ENCODE measurements at places on chromosomes 1 and 21.
A peak's percentile ranks its signal among the peaks of the same experiment; 100 is the strongest.

GRCh38 chr1:170721621-170722020 is 57.7 kb downstream of the PRRX1 start:
- DNase-seq, result no peak

- no peak for DNase-seq
These were observed 4.4 kb upstream of the WDR64 start for GRCh38 chr1:241647658-241648057.

GRCh38 chr1:89383185-89383584 is 19.3 kb downstream of the GBP6 start:
- DNase-seq, result no peak

DNA sequence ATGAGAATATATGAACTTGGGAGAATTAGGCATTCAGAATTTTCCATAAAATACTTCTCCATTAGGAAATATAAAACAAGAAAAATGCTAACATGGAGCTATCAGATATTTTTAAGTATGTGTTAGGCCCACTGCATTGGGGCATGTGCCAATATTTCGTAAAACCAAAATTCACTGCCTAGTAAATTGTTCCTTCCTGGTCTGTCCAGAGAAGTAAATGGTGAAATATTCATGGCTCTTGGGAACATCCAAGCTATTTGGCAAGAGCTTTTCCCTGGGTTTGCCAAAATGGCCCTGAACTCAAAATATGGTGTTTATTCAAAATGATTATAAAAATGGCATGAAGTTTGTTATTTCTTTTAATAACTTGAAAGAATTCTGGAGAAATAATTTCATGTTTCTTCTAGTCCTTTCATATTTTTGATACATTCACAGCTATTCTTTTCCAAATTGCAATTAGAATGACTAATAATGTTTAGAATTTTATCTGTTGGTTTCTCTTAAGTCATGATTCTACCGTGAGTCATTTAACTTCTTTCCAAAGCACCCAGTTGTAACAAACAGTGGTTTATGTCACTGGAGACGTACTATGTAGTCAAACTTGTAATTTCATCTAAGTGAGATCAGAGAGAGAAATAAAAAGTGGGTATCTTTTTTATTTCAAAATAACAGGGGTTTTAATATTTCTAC is 25.7 kb upstream of the SLC19A2 start:
- peak; percentile 72 for DNase-seq

- no peak for DNase-seq
These were observed 5.6 kb upstream of the PTCH2 start for GRCh38 chr1:44848456-44849181.

- DNase-seq, result peak; percentile 57
These were observed 100.2 kb downstream of the DPYD start for GRCh38 chr1:97820470-97821188.

DNA sequence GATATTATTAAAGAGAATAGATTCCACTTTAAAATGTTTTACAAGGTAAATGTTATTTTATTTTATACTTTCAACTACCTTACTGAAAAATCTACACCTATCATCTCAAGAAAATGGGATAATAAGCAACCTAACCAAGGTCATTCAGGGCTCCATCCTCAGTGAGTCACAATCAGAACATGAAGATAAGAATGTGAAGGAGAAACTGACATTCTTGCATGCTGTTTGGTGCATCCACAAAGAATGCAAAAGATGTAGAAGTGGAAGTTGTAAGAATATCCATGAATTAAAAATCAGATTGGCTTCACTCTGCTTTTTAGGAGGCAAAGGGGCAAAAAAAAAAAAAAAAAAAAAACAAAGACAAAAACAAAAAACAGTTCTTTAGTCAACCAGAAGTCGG is 6.5 kb downstream of the WARS2 start:
- DNase-seq, result peak; percentile 59

- DNase-seq, result no peak
These were observed 67.6 kb downstream of the TPR start for GRCh38 chr1:186307445-186307844.

- no peak for DNase-seq
These were observed 88.1 kb downstream of the TM2D1 start for GRCh38 chr1:61636814-61637213.

GRCh38 chr1:164337394-164337793 is 221.6 kb upstream of the PBX1 start:
- DNase-seq, result no peak

GRCh38 chr1:207884266-207885029 is 26.5 kb downstream of the CD34 start:
- no peak for DNase-seq

GRCh38 chr21:35783721-35784120 is 276.6 kb downstream of the SETD4 start:
- DNase-seq, result peak; percentile 12

DNA sequence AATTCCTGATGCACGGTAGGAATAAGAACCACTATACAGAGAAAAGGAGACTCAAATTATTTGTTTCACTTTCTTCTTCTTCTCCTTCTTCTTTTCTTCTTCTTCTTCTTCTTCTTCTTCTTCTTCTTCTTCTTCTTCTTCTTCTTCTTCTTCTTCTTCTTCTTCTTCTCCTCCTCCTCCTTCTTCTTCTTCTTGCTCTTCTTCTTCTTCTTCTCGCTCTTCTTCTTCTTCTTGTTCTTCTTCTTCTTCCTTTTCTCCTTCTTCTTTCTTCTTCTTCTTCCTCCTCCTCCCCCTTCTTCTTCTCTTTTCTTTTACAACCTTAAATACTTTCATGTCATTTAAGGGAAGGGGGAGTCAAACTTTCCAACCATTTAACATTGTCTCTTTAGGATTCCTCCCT is 11.0 kb upstream of the GPR88 start:
- no peak for DNase-seq

- DNase-seq, result no peak
These were observed 18.0 kb upstream of the VSIG8 start for GRCh38 chr1:159880430-159880829.

GRCh38 chr1:233998891-233999290 is 94.4 kb downstream of the SLC35F3 start:
- DNase-seq, result no peak

GRCh38 chr1:60265560-60266535 is 192.3 kb upstream of the C1orf87 start:
- peak; percentile 41 for DNase-seq

DNA sequence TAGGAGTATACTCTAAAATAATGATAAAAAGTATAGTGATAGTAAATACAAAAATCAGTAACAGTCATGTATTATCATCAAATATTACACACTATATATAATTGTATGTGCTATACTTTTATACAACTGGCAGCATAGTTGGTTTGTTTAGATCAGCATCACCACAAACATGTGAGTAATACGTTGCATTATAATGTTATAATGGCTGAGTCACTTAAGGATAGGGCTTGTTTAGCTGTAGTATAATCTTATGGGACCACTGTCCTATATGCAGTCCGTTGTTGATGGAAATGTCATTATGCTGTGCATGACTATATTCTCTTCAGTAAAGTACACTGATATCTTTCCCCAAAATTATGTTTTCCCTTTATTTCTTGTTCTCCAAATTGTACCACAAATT is 92.8 kb downstream of the LYPLAL1 start:
- DNase-seq, result no peak

DNA sequence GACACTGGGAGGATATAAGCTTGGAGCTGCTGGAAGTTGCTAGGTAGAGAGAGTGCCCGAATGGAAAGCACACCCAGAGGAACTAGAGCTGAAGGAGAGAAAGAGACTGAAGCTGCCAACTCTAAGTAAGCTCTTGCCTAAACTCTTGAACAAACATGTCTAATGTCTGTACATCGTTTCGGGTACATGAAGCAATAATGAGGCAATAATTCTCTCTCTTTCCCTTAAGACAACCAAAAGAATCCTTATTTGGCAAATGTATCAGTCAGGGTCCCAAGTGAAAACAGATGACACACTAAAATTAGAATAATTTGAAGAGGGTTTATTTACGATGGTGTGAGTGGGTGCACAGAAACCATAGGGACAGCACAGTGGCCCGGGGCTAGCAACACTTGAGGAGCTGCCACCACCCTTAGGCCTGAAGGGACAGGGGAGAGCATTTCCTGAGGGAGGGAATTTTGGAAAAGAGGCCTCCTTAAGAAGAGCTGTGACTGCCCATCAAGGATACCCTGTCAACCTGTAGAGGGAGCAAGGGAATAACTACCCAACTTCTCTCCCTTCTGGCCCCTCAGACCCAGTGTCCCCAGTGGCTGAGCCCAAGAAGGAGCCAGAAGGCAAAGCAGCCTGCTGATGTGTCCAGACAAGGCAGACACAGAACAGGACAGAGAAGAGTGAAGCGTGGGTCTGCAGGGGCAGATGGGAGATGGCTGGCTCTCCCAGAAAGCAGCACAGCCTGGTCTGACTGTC is 36.1 kb upstream of the KHDRBS1 start:
- DNase-seq, result no peak

DNA sequence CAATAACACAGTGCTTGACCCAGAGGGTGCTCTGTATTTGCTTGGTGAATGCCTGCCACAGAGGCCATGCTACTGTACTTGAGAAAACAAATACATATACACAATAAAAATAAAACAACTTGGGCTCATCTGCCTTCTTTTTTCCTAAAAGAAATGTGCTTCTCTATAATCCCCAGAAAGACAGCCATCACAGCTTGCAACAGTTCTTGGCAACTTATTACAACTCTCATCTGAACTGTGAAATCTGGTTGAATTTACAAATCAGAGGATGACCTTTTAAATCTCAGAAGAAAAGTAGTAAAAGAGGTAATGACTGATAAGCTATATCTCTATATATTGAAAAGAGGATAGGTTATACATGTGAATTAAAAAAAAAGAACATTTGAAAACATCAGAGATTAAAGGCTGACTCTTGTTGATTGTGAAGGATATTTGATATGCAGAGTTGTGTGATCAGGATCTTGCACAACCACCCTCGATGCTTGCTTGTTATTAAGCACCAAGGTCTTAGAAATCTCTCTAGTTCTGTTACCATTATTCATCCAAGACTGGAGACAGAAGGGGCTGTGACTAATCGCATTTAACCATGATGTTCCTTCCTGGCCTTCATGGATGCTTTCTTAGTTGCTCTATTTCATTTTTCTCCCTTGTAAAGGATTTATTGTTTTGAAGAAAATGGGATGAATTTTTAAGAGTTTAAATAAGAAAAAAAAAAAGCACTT is 213.4 kb downstream of the APP start:
- no peak for DNase-seq

DNA sequence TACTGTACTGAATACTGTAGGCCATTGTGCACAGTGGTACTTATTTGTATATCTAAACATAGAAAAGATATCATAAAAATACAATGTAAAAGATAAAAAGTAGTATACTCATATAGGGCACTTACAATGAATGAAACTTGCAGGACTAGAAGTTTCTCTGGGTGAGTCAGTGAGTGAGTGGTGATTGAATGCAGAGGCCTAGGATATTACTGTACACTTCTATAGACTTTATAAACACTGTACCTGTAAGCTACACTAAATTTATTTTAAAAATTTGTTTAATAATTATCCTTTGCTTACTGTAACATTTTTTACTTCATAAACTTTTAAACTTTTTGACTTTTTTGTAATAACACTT is 82.5 kb downstream of the FGGY start:
- DNase-seq, result no peak

DNA sequence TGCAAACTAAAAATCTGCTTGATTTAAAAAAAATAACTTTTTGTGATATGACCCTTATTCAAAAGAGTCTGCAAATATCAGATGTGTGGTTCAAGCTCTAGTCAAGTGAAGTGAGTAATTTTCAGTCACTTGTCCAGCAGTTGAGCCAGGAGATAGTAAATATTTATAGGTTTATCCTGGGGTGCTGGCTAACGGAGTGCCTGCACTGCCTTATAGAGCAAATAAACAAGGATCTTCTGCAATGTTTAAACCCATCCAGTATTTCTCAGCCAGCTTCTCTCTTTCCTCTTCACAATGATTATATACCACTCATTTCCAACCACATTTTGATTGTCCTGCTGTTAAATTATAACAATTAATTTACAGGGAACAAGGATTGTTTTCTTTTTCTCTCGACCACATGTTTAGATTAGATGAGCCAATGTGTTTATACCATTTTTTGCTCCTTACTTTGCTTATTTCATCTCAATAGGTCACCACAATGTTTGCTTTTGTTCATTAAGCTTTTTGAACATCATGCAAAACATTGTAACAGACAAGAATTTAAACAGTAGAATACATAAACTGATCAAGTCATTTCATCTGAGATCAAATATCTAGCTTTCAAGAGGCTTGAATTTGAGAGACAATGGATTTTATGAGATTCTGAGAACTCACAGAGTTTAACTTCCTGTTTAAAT is 60.3 kb upstream of the GREM2 start:
- no peak for DNase-seq
